Activated T-cell treated with anti-CD3 and anti-CD28 coated beads, Interleukin-2, amount 50 U/mL, for 72 hours (primary cell): ENCODE measurements at places on chromosomes 11 and 22.

- peaks cover 12% of the 10 kb centered on the region for H3K27me3 ChIP-seq
- H3K27ac ChIP-seq = no peak overlapping the region
- no peaks in the 10 kb centered on the region for H3K4me1 ChIP-seq
- no peaks in the 10 kb centered on the region for H3K36me3 ChIP-seq
- no peak overlapping the region for H3K4me3 ChIP-seq
These were observed 150.1 kb downstream of the CEP164 start for GRCh38 chr11:117477721-117478120.

DNA sequence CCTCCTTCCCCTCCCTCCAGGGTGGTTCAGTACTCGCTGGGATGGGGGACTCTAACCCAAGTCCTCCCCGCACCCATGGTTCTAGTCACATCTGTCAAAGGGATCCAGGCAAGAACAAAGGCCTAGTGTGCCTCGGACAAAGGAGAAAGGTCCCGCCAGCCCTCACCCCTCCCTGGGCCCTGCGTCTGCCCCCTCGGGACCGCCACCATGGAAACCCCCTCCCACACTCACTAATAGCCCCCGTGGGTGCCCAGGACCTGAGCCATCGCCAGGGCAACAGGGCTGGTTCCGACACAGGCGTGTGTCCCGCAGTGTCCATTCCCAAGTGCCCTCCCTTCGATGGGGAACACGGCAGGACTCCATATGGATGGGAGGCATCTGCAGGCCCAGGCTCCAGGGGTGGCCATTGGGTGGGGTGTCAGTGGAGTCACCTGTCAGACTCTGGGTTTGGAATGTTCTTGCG, 5.1 kb upstream of the CARNS1 start:
- H3K4me1 ChIP-seq = peaks cover 85% of the 10 kb centered on the region
- no peak overlapping the region for H3K27ac ChIP-seq
- no peak for DNase-seq
- no peaks in the 10 kb centered on the region for H3K27me3 ChIP-seq
- H3K4me3 ChIP-seq = peak overlapping the region; percentile 96

GRCh38 chr22:44091021-44091721, 67.1 kb downstream of the PARVB start:
- no peak overlapping the region for H3K27ac ChIP-seq
- no peak overlapping the region for H3K4me3 ChIP-seq
- no peaks in the 10 kb centered on the region for H3K36me3 ChIP-seq
- DNase-seq = peak; percentile 39

DNA sequence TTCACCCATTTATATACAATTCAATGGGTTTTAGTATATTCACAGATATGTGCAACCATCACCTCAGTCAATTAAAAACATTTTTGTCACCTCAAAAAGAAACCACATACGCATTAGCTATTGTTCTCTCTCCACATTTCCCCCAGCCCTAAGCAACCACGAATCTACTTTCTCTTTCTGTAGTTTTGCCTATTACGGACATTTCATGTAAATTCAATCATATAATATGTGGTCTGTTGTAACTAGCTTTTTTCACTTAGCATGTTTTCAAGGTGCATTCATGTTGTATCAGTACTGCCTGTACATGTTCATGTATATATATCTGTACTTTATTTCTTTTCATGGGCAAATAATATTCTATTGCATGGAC, 104.7 kb upstream of the RRM1 start:
- no peaks in the 10 kb centered on the region for H3K27me3 ChIP-seq
- H3K4me1 ChIP-seq = peaks cover 61% of the 10 kb centered on the region
- peak overlapping the region; percentile 60 for H3K4me3 ChIP-seq
- H3K36me3 ChIP-seq = peaks cover 12% of the 10 kb centered on the region

- no peaks in the 10 kb centered on the region for H3K4me1 ChIP-seq
- H3K36me3 ChIP-seq = no peaks in the 10 kb centered on the region
- no peaks in the 10 kb centered on the region for H3K27me3 ChIP-seq
- DNase-seq = no peak
These were observed 86.8 kb upstream of the CHORDC1 start for GRCh38 chr11:90309693-90310092.

- no peaks in the 10 kb centered on the region for H3K27me3 ChIP-seq
- peak overlapping the region; percentile 93 for H3K27ac ChIP-seq
- H3K36me3 ChIP-seq = peaks cover 26% of the 10 kb centered on the region
These were observed 321 bp downstream of the RHBDD3 start for GRCh38 chr22:29267462-29267857.

- H3K27me3 ChIP-seq = no peaks in the 10 kb centered on the region
- DNase-seq = no peak
- peak overlapping the region; percentile 5 for H3K27ac ChIP-seq
These were observed 19.0 kb downstream of the TRIM5 start for GRCh38 chr11:5665746-5666401.

DNA sequence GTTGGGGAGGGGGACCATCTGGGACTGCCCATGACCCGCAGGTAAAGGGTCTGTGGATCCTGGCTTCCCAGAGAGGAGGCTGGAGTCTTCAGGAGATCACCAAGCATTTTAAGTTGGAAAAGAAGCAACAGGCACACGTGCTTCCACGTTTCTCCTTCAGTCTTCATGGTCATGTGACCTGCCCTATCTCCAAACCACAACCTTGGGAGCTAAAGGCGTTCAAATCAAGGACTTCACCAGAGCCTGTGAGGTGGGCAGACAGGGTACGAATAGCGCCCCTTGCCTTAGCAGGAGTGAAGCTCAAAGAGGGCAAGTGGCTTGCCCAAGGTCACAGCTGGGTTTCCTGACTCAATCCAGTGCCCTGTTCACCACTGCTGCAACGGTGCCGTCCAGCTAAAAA, 6.7 kb downstream of the TMEM184B start:
- H3K27ac ChIP-seq = peak overlapping the region; percentile 58
- peaks cover 69% of the 10 kb centered on the region for H3K4me1 ChIP-seq
- no peak overlapping the region for H3K4me3 ChIP-seq
- no peak for DNase-seq

DNA sequence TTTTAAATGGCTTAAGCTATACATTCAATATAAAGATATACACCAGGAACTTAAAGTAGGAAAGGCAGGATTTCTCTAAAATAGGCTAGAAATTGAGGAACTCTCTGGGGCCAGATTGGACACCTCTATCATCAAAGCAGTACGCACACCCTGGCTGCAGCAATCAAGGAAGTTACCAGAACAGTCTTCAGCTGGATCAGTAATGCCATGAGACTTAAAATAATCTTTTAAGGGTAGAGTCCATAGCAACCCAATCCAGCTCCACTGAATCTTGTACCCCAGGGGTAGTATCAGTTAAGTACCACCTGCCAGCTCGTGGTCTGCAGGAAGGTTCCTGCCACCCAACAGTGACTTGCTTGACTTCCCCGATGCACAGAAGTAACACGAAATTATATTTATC, 3.0 kb downstream of the RDX start:
- no peak for DNase-seq
- no peaks in the 10 kb centered on the region for H3K27me3 ChIP-seq
